Stimulated activated CD8-positive, alpha-beta memory T cell treated with anti-CD3 and anti-CD28 coated beads, Interleukin-15, amount 100 ng/mL, for 24 hours (primary cell): ENCODE measurements at places on chromosomes 3 and 15.

DNA sequence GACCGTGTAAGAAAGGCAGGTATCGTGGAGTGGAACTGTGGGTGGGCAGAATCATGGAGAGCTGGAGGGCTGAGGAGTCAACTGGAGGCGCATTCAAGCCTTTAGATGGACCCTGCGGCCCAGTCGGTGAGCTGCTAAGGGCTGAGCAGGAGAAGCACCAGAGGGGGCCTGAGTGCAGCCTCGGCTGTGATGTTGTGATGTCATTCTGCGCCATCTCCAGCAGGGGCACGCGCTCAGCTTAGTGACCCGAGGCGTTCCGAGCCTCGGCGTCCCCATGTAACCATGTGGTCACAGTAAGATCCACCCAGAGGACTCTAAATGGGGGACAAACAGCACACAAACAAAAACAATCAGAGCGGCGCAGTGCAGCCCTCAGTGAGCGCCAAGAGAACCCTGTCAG lies 76.8 kb downstream of the VGLL4 start:
- no peak for DNase-seq

DNA sequence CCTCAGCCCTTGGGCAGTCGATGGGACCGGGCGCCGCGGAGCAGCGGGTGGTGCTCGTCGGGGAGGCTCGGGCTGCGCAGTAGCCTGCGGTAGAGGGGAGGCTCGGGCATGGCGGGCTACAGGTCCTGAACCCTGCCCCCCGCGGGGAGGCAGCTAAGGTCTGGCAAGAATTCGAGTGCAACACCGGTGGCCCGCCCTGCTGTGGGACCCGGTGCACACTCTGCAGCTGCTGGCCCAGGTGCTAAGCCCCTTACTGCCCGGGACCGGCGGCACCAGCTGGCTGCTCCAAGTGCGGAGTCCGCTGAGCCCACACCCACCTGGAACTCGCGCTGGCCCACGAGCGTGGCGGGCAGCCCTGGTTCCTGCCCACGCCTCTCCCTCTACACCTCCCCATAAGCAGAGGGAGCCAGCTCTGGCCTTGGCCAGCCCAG lies 377.7 kb upstream of the RBMS3 start:
- no peak for DNase-seq

- DNase-seq, result no peak
Measured at GRCh38 chr15:68500363-68501258, 68.6 kb upstream of the ITGA11 start.

- no peak for DNase-seq
Measured at GRCh38 chr3:52453496-52454249, at the start of gene TNNC1. TNNC1 (minus strand) TSS chr3:52454041; CDS start chr3:52454015, 26 bp downstream.
